ENCODE measurements at places on chromosomes 2 and 18.
A peak's percentile ranks its signal among the peaks of the same experiment; 100 is the strongest.

DNA sequence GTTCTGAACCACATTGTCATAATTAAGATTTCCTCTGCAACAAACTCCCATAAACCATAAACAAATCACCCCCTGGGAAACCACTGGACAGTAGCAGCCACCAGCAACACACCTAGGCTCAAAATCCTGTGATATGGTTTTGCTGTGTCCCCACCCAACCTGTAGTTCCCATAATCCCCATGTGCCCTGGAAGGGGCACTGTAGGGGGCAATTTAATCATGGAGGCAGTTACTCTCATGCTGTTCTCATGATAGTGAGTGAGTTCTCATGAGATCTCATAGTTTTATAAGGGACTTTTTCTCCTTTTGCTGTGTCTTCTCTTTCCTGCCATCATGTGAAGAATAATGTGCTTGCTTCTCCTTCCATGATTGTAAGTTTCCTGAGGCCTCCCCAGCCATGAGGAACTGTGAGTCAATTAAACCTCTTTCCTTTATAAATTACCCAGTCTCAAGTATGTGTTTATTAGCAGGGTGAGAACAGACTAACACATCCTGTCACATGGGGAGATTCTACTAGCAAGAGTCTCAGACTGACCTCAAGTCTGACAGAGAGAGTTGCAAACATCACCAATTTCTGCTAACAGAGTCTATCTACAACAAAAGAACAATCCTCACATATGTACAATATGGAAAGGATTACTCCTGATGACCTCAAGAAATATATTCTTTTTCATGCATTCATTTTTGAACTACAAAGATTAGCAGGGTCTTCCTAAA lies 182.6 kb downstream of the GRB14 start:
- no peaks in the 10 kb centered on the region for H3K27me3 ChIP-seq
- no peak for DNase-seq
- no peaks in the 10 kb centered on the region for H3K36me3 ChIP-seq
- no peak overlapping the region for H3K27ac ChIP-seq
- no peak overlapping the region for H3K4me3 ChIP-seq
- H3K4me1 ChIP-seq = peaks cover 14% of the 10 kb centered on the region

- no peak overlapping the region for H3K4me3 ChIP-seq
- peak; percentile 36 for DNase-seq
- no peaks in the 10 kb centered on the region for H3K27me3 ChIP-seq
- H3K4me1 ChIP-seq = no peaks in the 10 kb centered on the region
- no peaks in the 10 kb centered on the region for H3K36me3 ChIP-seq
Observed at GRCh38 chr2:205808486-205809121, 126.3 kb downstream of the NRP2 start.

DNA sequence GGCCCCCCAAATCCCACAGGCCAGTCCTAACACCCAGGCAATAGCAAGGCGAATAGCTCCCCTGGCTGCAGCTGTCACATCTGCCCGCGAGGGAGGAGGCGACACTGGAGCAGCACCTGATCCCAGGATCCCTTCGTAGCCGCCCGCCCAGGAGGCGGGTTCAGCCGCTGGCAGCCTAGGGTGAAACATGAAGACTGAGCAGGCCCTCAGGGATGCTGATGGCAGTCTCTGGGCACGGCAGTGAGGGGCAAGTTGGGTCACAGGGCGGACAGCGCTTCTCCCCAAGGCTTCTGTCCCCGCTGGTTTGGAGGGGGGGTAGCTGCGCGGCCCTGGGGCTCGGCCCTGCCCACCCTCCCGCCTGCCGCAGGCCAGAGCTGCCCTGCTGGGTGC lies 1.9 kb downstream of the DNMT3A start:
- no peak overlapping the region for H3K27ac ChIP-seq
- peak overlapping the region; percentile 56 for H3K4me3 ChIP-seq
- H3K4me1 ChIP-seq = peaks cover 15% of the 10 kb centered on the region
- H3K36me3 ChIP-seq = no peaks in the 10 kb centered on the region

GRCh38 chr2:125070726-125071505 lies 1045.8 kb downstream of the CNTNAP5 start:
- no peak for DNase-seq
- H3K4me3 ChIP-seq = no peak overlapping the region
- no peaks in the 10 kb centered on the region for H3K27me3 ChIP-seq
- H3K4me1 ChIP-seq = no peaks in the 10 kb centered on the region

GRCh38 chr2:46351098-46351749 lies 54.0 kb downstream of the EPAS1 start:
- no peak overlapping the region for H3K27ac ChIP-seq
- H3K4me1 ChIP-seq = peaks cover 20% of the 10 kb centered on the region
- H3K36me3 ChIP-seq = no peaks in the 10 kb centered on the region
- no peak overlapping the region for H3K4me3 ChIP-seq
- H3K27me3 ChIP-seq = no peaks in the 10 kb centered on the region

GRCh38 chr2:45612731-45613130 lies 1.7 kb upstream of the SRBD1 start:
- H3K27me3 ChIP-seq = no peaks in the 10 kb centered on the region
- H3K4me3 ChIP-seq = no peak overlapping the region
- DNase-seq = no peak
- H3K27ac ChIP-seq = no peak overlapping the region
- H3K36me3 ChIP-seq = no peaks in the 10 kb centered on the region
- H3K4me1 ChIP-seq = peaks cover 12% of the 10 kb centered on the region

DNA sequence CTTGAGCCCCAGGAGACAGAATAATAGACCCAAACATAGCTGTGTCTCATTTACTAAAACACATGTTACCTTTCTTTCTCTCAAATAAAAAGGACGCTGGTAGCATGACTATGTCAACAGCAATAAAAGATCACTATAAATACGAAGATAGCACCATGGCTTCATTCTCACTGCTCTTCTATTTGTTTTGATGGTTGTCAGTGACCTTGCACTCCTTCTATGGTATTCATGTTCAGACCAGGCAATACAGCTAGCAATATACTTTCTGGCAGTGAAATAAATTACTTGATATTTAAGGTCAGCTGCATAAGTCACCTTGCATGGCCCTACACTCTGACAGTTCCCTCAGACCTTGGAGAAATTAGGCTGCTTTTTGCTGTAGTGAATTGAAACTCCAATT lies 263.2 kb upstream of the CDH7 start:
- no peak overlapping the region for H3K27ac ChIP-seq
- no peaks in the 10 kb centered on the region for H3K36me3 ChIP-seq
- no peak overlapping the region for H3K4me3 ChIP-seq
- no peaks in the 10 kb centered on the region for H3K4me1 ChIP-seq
- DNase-seq = no peak
- H3K27me3 ChIP-seq = no peaks in the 10 kb centered on the region

DNA sequence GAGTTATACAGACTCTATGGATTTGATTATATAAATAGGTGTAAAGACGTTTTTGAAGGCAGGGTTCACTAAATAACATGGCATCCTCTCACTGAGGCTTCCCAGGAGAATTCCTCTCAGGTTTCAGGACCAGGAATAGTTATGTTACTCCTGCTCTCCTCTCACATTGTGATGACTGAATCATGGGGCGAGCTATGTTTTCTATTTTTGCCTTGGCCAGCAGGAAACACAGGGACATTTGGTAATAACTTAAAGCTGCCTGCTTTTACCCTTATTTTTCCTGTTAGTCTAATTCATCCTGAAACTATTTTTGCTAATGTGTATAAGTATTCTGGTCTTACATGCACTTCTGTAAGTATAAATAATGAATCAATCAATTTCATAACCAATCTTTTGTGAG lies 115.3 kb upstream of the ITGB6 start:
- no peaks in the 10 kb centered on the region for H3K36me3 ChIP-seq
- H3K4me3 ChIP-seq = no peak overlapping the region
- no peaks in the 10 kb centered on the region for H3K27me3 ChIP-seq
- DNase-seq = no peak
- no peak overlapping the region for H3K27ac ChIP-seq

DNA sequence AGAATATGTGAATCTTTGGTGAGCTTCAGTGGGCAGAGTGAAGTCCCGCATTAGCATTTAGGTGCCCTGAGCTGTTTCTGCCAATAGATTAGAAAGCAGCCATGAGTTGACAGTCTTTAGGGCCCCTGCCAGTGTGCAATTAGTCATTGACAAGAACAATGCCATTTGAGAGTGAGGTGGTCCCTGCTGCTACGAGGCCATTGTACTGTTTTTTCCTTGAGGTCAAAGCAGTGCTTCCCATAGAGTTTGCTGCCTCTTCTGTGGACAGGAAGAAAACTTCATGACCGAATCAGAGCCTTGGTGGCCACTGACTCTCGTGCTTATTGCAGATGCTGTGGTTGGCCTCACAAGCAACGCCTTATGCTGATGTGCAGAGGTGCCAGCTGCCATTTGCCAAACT lies 102.7 kb downstream of the SH3BP4 start:
- peaks cover 8% of the 10 kb centered on the region for H3K4me1 ChIP-seq
- no peaks in the 10 kb centered on the region for H3K27me3 ChIP-seq
- H3K36me3 ChIP-seq = peaks cover 19% of the 10 kb centered on the region
- DNase-seq = no peak

- no peak for DNase-seq
- H3K36me3 ChIP-seq = no peaks in the 10 kb centered on the region
- no peak overlapping the region for H3K4me3 ChIP-seq
Observed at GRCh38 chr2:61456070-61456745, 14.7 kb downstream of the USP34 start.

GRCh38 chr2:11500702-11501303 lies 33.0 kb upstream of the GREB1 start:
- H3K4me3 ChIP-seq = no peak overlapping the region
- H3K27me3 ChIP-seq = no peaks in the 10 kb centered on the region
- H3K27ac ChIP-seq = peak overlapping the region; percentile 19

DNA sequence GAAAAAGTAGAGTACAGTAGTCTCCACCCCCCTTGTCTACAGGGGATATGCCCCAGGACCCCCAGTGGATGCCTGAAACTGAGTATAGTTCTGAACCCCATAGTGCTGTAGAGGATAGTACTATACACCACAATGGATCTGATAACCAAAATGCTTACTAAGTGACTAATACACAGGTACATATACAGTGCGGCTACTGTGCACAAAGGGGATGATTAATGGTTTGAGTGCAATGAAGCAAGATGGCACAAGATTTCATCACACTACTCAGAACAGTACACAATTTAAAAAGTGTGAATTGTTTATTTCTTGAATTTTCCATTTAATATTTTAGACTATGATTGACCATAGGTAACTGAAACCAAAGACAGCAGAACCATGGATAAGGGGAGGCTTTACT lies 446.9 kb upstream of the NRP2 start:
- H3K36me3 ChIP-seq = no peaks in the 10 kb centered on the region
- H3K4me1 ChIP-seq = no peaks in the 10 kb centered on the region
- no peak overlapping the region for H3K4me3 ChIP-seq
- DNase-seq = no peak
- H3K27me3 ChIP-seq = no peaks in the 10 kb centered on the region
- no peak overlapping the region for H3K27ac ChIP-seq

DNA sequence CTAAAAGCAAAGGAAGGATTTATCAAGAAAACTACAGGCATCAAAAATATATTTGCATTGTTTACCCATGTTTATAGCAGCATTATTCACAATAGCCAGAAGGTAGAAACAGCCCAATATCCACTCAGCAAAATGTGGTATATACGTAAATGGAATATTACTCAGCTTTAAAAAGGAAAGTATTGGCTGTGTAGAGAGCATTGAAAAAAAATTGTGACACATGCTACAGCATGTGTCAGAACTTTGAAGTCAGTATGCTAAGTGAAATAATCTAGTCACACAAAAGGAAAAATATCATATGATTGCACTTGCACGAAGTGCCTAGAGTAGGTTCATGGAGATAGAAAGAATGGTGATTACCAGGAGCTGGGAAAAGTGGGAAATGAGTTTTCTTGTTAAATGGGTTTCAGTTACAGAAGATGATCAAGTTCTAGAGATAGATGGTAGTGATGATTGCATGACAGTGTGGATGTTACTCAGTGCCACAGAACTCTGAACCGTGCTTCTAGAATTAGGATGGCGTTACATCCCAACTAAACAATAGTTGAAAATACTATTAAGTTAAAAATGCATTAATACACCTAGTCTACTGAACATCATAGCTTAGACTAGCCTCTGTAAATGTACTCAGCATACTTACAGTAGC lies 20.1 kb downstream of the ANKRD12 start:
- H3K27me3 ChIP-seq = no peaks in the 10 kb centered on the region
- H3K4me3 ChIP-seq = no peak overlapping the region
- no peak overlapping the region for H3K27ac ChIP-seq
- H3K36me3 ChIP-seq = no peaks in the 10 kb centered on the region

- DNase-seq = no peak
- H3K4me3 ChIP-seq = no peak overlapping the region
- H3K27ac ChIP-seq = no peak overlapping the region
Observed at GRCh38 chr2:19857806-19858205, 44.0 kb downstream of the TTC32 start.

DNA sequence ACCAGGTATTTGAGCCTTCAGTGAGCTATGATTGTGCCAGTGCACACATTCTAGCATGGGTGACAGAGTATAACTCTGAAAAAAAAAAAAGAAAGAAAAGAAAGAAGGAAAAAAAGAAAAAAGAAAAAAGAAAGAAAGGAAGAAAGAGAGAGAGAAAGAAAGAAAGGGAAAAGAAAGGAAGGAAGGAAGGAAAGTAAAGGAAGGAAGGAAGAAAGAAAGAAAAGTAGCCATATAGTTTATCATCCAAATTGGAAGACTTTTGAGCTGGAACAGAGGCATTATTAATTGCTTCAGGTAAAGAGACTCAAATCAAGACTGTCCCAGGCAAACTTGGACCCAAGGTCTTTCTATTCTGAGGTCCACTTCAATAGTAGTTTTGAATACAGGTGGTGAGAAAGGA lies 32.9 kb upstream of the ZEB2 start:
- H3K4me1 ChIP-seq = no peaks in the 10 kb centered on the region
- H3K27ac ChIP-seq = no peak overlapping the region
- no peak for DNase-seq
- no peaks in the 10 kb centered on the region for H3K36me3 ChIP-seq
- H3K27me3 ChIP-seq = no peaks in the 10 kb centered on the region
- H3K4me3 ChIP-seq = no peak overlapping the region

DNA sequence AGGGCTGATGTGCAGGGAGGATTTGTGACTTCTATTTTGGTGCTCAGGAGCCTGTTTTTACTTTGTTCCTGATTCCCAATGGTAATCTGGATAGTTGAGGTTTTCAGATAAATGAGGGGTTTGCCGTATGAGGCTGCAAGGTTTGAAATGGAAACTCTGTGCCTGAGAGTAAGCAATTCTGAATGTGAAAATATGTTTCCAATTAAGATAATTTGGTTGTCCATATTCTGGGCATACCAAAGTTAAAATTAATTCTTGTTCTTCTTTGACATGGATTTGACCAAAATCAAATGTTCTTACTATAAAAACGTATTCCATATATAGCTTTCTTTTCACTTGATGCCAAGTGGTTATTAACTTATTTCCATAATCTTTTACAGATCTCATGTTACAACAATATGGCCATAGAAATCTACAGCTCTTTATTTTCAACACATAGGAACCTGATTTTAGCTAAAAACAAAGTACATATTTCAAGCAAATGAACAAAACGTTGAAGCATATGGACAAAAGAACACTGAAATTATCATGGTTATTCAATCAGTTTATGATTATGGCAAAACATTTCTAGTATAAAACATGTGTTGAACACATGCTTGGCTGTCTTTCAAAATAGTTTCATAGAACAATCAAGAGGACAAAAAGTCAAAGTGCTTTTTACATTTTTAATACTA lies 63.4 kb upstream of the ARHGAP28 start:
- no peak overlapping the region for H3K4me3 ChIP-seq
- H3K36me3 ChIP-seq = no peaks in the 10 kb centered on the region
- H3K4me1 ChIP-seq = peaks cover 15% of the 10 kb centered on the region
- H3K27me3 ChIP-seq = no peaks in the 10 kb centered on the region
- peak; percentile 12 for DNase-seq
- H3K27ac ChIP-seq = no peak overlapping the region

- H3K36me3 ChIP-seq = no peaks in the 10 kb centered on the region
- no peak overlapping the region for H3K27ac ChIP-seq
- no peak overlapping the region for H3K4me3 ChIP-seq
- no peaks in the 10 kb centered on the region for H3K27me3 ChIP-seq
- DNase-seq = no peak
Observed at GRCh38 chr2:156038021-156038420, 294.5 kb downstream of the NR4A2 start.
